Inflammatory macrophage treated with lipopolysaccharide for 4 hours (primary cell): ENCODE measurements at places on chromosomes 7 and 10.
A peak's percentile ranks its signal among the peaks of the same experiment; 100 is the strongest.

DNA sequence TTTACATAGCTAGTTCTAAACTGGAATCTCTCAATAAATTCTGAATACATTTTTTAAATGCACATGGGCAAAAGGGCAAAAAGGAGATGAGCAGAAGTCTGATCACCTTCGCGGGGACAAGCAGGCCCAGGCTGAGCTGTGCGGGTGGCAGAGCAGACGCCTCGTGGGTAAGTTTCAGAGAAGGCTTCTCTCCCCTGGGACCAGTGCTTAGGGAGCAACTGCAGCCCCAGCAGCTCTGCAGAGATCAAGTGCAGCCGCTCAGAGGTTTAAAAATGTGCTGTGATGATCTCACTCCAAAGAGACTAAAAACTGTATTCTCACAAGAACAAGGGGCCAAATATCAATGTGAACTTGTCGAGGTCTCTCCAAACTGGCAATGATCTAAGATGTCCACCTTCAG, 264.3 kb upstream of the RNF32 start:
- DNase-seq, result no peak

GRCh38 chr7:5212633-5213285, 22.7 kb downstream of the WIPI2 start:
- no peak for DNase-seq

DNA sequence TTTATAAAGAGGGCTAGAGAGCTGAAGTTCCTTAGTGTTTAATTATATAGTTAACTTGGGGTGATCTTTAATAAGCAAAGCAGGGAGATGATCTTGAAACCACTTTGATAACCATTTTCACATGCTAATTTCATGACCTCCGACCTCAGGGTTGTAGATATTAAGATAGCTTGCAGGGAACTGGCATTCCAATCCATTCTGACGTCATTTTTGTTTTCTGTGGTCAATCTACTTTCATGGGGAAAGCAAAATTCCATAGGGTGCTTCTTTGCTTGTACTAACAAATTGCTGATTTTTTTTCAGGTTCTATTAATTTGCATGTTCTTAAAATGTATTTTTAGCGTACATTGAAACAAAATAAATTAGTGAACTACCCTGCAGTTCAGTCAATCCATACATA, 139.3 kb downstream of the CDCA7L start:
- DNase-seq, result no peak

GRCh38 chr7:98584830-98585229, 32.3 kb upstream of the NPTX2 start:
- DNase-seq, result no peak

DNA sequence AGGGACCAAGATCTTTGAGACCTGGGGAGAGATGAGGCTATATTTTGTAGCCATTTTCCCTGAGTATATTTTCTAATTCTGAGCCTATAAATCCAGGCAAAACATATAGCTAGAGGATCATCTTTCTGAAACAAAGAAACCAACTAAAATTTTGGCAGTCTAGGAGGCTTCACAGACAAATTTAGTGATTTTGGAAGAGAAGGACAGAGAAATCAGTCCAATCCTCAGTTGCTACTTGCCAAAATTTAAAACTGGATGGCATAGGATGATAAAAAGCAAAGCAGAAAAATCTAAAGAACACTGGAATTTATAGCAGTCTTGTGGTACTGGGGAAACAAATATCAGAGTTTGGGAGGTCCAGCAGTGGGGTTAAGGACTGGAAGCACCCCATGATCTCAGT, 43.4 kb upstream of the POM121L12 start:
- DNase-seq, result no peak

- DNase-seq, result peak; percentile 51
These were observed 650 bp downstream of the UBE2D1 start for GRCh38 chr10:58335306-58336005.

- DNase-seq, result peak; percentile 10
These were observed 51.0 kb downstream of the ORC5 start for GRCh38 chr7:104156842-104157277.

DNA sequence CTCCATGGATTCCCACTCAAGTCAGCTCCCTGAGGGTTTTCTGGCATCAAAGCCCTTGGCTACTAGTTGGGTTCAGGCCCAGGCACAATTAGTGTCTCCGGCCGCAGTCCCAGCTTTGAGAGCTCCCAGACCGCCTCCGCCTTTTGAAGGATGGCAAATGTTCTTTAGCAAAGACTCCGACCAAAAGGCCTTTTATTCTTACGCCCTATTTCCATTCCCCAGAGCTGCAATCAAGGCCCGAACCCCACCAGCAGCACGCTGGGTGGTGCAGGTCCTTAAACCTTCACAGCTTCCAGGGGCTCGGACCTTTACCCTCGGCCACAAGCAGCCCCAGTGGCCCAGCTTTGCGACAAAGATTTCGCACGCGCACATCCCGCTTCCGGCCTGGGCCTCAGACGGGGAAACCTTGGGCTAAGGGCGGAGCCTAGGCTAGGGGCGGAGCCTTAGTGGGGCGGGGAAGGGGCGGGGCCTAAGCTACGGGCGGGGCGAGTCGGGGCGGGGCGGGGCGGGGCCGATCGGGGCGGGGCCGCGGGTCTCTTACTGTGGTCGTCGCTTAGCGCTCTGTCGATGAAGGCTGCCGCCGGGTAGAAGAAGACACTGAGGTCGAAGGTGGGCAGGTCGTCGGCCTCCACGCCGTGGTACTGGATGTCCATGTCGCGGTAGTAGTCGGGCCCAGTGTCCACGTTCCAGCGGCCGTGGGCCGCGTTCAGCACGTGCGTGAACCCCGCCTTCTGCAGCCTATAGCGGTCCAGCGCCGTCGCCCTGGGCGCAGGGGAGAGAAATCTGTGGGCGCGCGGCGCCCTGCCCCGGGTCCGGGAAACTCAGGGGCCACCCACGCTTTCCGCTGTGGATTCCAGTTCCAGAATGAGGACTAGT, 68.0 kb upstream of the SAMD8 start:
- peak; percentile 63 for DNase-seq

GRCh38 chr10:14652067-14652466, 122.6 kb downstream of the FAM107B start:
- DNase-seq, result no peak

GRCh38 chr10:132166216-132166950, 20.4 kb upstream of the DPYSL4 start:
- DNase-seq, result no peak

DNA sequence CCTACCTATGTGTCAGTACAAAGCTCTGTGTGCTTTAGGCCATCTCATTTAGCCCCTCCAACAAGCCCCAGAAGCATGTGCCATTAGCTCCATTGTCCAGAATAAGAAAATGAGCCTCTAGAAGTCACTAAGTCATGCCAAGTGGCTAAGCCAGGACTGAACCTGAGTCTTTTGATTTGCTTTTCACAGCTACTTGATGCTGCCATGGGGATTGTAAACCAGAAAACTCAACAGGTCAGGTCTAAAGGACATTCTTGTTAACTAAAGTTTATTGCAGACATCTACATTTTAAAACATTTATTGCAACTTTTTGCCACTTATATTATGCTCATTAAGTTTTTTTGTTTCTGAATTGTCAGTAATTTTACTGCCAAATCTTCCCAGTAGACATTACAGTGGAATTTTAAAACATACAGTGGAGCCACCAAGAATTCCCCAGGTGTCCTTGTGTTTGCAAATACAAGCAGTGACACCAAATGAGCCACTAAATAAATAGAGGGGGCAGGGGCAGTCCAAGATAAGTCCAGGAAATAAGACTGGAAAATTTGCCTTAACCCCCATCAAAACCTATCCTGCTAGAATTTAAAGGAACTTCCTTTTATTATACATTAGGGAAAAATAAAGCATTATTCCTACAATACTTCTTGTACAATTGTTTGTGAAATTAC, 115.9 kb downstream of the RAPGEF5 start:
- DNase-seq, result no peak

DNA sequence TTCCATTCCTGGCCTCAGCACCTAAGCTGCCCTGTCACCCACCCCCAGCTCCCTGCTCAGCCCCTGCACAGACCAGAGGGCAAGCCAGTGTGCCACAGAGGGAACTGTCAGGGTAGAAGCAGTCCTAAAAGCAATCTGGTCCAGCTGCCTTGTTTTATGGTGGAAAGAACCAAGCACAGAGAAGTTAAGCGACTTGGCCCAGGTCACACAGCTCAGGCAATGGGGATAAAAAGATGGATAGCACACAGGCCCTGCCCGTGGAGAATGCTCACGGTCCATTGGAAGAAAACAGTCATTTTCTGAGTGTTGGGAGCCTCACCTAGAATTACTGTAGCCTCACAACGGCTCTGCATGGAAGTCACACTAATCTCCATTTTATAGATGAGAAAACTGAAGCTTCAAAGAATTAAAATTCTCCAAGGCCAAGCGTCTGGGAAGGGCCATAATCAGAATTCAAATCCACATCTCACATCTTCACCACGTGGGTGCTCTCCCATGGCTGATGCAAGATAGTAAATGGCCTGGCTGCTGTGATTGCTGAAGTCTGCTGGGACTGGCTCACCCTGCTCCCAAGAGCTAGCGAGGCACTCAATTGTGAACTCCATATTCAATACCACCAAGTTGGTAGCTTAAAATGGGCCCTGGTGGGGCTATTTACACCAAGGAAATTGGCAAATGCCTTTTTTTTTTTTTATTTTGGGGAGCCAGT, 26.8 kb downstream of the C10orf105 start:
- DNase-seq, result no peak

DNA sequence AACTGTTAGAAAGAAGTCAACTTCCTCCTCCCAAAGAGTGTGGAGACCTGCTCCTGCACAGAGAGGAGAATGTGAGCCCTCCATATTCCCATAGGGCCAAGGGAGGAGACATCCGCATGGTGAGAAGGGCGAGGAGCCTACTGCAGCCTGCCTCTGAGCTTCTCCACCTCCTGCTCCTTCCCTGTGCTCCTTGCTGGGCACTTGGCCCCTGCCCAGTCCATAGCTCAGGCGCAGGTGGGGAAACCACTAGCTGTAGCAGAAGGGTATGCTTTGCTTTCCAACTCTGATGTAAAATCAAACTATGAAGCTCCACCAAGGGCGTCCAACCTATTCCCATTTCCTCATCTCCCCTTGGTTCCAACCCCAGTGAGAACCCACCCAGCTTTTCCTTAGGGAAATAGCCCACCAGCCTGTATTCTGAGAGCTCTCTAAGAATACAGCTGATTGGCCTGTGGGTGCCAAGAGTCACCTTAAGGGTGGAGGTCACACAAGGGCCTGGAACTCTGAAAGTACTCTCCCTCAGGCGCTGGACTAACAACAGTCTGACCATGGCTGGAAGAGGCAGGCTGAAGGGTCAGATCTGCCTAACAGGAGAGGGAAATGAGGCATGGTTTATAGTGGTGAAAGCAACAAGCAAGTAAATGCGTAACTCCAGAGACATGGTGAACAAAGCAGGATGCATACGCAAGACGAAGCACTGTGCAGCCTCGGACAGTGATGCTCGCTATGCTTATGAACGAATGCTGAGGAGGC, 13.9 kb downstream of the ZNF488 start:
- DNase-seq, result no peak

GRCh38 chr10:110352930-110353243, 48.2 kb upstream of the SMNDC1 start:
- DNase-seq, result no peak

- DNase-seq, result no peak
These were observed 205.3 kb downstream of the HTR7 start for GRCh38 chr10:90652519-90652918.

DNA sequence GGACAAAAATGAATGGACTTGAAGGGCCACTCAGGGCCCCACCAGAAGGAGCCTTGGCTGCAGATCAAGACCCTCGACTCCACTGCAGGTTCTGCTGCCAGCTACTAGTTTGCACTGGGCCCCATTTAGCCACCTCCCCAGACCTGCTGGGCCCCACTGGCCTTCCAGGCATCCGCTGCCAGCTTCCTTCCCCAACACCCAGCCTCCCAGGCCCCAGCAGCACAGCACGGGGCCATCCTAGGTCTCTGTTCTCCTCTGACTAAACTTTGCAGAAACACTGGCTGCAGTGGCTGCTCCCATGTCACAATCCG, 277.4 kb upstream of the KLF14 start:
- DNase-seq, result peak; percentile 39

GRCh38 chr10:116069856-116070255, 203.2 kb downstream of the GFRA1 start:
- no peak for DNase-seq

DNA sequence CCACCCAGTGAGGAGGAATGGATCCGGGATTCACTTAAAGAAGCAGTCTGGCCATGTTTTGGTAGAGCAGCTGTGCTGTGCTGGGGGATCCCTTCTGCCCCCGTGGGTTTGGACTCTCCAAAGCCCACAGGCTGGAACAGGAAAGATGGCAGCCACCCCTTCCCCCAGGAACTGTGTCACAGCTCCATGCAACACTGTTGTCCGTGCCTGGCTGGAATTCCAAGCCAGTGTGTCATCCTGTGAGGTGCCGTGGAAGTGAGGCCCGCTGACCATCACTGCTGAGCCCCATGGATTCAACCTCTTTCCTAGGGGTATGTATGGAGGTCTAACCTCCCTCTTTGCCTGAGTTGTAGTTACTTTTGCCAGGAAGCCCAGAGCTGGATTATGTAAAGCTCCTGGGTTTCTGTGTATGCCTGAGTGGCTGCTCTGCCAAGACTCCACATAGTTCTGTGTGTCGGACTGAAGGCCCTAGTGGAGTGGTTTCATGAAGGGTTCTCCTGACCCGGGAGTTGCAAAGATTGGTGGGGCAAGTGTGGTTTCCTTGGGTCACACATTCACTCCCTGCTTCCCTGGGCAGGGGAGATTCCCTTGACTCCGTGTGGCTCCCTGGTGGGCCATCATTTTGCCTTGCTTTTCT, 35.1 kb upstream of the PCGF5 start:
- DNase-seq, result no peak

GRCh38 chr7:79317728-79318127, 135.7 kb downstream of the MAGI2 start:
- no peak for DNase-seq

GRCh38 chr10:100930368-100930767, 17.6 kb downstream of the SLF2 start:
- no peak for DNase-seq

DNA sequence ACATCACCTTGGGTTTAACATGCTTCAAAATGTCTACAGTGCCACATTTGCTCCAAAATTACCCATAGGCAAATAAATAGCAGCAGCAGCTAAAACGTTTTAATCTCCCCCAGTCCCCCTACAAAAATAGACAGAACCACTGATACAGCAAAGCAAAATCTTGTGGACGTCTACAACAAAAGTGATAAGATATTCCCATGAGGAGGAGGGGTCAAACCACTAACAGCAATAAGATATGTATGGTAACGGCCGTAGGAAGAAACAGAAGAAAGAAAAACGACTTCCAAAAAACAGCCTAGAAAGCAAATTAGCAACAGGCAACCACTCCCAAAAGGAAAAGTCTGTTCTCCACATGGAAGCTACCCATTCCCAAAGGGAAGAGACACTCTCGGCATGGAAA, 34.5 kb upstream of the ST8SIA6 start:
- DNase-seq, result no peak
